Central memory CD4-positive, alpha-beta T cell (primary cell): ENCODE measurements at places on chromosomes 7 and 10.

DNA sequence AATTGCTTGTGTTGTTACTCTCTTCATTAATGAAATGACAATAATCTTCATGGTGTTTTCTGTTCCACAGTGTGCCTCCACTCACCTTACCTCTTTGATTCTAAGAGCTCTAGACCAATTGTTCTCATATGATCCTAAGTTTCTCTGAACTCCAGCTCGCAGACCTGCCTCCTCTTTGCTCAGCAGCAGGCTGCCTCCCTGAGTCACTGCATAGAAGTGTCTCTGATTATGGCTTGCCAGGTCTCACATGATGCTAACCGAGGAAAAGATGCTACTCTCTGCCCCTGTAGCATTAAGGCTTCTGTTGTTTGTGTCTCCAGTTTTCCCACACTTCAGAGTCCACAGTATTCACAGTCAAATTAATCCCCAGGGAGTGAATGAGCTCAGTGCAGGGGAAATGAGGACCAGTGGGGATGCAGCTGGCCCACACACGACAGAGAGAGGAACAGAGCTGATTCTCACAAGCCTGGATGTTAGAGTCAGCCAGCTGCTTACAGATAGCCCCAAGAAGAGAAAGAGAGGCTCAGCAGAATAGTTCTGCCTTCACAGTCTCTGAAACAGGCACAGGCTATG, 145.9 kb upstream of the EGR2 start:
- DNase-seq, result no peak

DNA sequence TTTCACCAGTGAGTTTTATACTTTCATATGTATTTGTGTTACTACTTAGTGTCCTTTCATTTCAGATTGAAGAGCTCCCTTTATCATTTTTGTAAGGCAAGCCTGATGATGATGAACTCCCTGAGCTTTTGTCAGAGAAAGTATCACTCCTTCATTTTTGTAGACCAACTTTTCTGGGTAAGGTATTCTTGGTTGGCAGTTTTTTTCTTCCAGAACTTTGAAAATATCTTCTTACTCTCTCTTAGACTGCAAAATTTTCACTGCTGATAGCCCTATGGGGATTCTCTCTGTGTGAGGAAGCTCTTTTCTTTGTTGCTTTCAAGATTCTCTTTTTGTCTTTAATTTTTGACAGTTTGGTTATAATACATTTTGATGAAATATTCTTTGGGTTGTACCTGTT, 35.7 kb downstream of the CCDC7 start:
- DNase-seq, result no peak

- DNase-seq, result no peak
These were observed 245.6 kb upstream of the ETV1 start for GRCh38 chr7:14235056-14235455.

GRCh38 chr7:158430308-158431034, 157.2 kb downstream of the PTPRN2 start:
- DNase-seq, result no peak

- DNase-seq, result no peak
These were observed 41.6 kb downstream of the TCERG1L start for GRCh38 chr10:131269776-131270460.

GRCh38 chr10:60320666-60321065, 69.0 kb downstream of the ANK3 start:
- no peak for DNase-seq

DNA sequence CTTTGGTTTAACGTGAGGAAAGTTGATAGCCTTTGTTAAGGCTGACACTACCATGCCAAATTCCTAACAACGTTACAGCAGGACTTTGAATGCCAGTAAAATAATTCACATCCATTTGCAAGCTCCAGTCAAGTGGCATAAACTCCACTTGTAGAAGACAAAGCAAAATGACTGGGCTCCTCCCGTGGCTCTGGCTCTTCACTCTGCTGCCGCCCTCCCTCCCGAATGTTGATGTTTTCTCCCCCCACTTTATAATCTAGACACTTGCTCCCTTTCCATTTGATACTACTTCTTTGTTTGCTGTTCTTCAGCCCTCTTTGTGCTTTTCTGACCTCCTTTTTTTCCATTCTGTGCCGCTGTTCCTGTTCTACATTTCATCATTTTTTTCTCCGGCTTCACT, 22.8 kb upstream of the ITGB8 start:
- no peak for DNase-seq

GRCh38 chr10:80453842-80454512, at the start of gene TSPAN14:
TSS of gene TSPAN14 (plus strand) at chr10:80454310. CDS start at chr10:80489234, 34,924 bp downstream.
- peak; percentile 66 for DNase-seq

GRCh38 chr7:137820156-137820555, 26.6 kb downstream of the DGKI start:
- DNase-seq, result no peak

- DNase-seq, result no peak
These were observed 747 bp upstream of the NEURL1 start for GRCh38 chr10:103492655-103493261.

DNA sequence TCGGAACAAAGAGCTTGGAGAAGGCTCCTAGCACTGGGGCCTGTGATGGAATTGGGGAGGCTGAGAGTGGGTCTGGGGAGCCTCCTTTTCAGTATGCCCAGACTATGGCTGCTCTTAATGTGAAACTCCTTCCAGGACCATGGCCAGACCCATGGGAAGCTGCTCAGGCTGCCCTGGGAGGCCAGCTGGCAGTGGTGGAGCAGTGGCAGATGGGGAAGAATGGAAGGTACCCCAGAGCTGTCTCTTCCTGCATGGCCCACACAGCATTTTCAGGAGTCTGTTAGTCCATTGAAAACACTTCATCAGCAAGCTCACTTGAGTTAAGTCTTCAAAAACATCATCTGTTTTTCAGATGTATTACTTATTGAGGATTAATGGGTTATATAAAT, 18.5 kb downstream of the NACAD start:
- no peak for DNase-seq

GRCh38 chr7:148118371-148118770, 472.2 kb upstream of the C7orf33 start:
- no peak for DNase-seq

DNA sequence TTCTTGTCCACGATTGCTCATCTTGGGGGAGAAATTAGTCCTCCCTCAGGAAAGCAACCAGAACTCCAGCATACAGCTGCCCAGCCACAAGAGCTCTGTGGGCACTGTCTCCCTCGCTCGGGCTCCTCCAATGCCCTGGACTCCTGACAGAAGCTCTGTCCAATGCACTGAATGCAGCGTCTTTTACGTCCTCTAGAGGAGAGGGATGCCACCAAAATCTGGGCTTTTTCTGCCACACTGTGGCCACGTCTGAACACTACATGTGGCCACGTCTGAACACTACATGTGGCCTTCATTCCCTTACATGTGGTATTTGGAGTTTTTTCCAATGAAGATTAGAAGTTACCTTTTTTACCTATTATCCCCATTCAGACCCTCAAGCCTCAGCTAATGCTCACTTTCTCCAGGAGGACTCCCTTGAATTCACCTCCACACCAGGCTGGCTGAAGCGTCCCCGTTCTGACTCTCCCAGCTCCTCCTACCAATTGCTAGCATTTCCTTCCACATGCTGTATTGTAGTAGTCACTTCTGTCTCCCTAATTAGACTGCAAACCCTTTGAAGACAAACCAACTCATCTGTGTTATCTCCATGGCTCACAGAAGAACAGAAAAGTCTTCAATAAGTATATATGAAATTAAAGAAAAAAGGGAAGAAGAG, 134.3 kb upstream of the PDE1C start:
- DNase-seq, result no peak

- no peak for DNase-seq
These were observed 2.2 kb upstream of the ACHE start for GRCh38 chr7:100897772-100898454.

- DNase-seq, result no peak
These were observed at the start of gene GPNMB for GRCh38 chr7:23246555-23246954. TSS of gene GPNMB (plus strand) at chr7:23246775. CDS start at chr7:23246858, 83 bp downstream.

- no peak for DNase-seq
These were observed 306.4 kb upstream of the MYO3A start for GRCh38 chr10:25627606-25628005.

DNA sequence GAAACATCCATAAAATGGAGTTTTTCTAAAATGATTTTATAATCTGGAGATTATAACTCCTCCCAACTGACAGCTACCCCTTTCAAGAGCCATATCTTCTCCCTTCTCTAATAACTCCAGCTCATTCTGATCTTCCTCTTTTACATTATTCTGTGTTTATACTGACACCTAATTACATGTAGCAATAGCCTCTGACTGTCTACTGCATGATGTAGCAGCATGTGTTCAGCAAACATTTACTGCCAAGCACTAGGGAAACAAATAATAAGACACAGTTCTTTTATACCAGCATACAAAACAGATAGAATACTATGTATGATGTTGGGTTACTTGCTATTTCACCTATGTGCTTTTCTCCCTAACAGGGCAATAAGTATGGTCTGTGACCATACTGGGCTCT, 20.7 kb downstream of the RBM28 start:
- DNase-seq, result no peak

DNA sequence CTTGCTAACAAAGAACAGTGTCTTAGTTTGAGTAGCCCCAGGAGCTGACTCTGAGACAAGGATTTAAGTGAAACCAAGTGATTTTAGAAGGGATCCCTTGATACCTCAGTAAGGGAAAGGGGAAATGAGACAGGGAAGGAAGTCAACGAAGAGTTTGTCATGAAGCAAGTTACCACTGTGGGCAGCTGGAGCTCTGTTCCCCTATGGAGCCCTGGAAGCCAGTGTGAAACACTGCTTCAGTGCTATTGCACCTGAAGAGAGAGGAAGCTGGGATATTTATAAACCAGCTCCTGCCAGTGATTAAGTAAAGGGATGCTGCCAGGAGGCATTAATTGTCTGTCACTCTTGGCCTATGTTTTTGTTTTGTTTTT, 58.9 kb upstream of the WAPL start:
- DNase-seq, result no peak

DNA sequence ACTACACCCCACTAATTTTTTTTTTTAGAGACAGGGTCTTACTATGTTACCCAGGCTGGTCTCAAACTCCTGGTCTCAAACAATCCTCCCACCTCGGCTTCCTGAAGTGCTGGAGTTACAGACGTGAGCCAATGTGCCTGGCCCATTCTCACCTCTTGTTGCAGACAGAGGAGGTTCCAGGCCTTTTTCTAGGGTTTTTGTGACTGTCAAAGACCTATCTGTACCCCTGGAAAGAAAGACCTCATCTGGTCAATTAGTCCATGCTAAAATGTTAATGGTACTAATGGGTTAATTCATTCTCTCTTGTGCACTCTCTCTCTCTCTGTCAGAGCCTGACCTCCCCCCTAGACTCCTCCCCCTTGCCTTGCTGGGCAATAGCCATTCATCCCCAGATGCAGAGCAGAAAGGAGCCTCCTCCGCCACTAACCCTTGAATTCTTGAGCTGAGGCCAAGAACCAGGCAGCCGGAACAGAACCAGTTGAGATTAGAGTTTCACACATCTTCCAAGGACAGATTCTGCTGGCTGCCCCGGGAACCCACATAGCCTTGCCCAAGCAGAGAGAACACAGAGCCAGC, 209.7 kb downstream of the SKIDA1 start:
- DNase-seq, result no peak

GRCh38 chr10:314871-315270, 179.6 kb downstream of the ZMYND11 start:
- no peak for DNase-seq

DNA sequence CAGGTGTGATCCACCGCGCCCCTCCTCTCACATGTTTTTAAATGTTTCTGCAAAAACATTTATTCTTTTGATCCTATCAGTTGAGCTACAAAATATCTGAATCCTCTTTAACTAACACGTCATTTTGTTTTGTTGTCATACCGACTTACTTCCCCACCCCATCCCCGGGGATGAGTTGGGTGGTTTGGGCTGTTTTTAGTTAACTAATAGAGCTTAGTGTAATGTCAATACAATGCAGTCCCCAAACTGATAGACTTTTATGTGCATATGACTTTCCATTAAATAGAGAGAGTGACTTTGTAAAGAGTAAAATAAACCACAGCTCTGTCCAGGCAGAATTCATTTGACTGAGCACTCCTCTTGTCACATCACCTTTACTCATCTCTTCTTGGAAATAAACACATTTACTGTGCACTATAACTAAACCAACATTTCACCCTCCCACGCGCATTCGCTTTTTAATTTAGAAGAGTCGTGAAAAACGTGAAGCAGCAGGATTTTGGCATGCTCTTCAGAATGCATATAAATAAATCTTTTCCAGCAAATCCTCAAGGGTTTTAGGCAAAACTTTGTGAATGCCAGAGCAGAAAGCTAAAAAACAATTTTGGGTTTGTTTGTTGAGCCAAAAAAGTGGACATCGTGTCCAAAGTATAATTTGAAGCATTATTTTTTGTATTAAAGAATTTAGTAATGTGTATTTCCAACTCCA, 187.4 kb upstream of the MGMT start:
- no peak for DNase-seq

DNA sequence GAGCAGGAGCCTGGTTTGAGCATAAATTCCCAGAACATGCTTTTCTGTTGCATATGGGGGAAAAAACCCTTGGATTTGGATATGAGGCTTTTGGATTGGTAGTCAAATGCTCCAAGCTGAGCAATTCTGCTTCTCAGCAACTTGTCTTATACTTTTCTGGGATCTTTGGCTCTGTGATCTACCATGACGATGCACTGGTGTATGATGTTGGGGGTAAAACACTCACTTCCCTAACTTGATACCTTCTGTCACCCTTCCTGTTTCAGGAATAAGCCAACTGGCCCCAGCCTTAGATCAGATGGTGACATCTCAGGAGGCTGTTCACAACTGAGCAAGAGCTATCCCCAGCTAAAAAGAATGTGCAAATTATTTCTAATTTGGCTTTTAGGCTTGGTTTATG, 13.1 kb upstream of the CPA4 start:
- no peak for DNase-seq

DNA sequence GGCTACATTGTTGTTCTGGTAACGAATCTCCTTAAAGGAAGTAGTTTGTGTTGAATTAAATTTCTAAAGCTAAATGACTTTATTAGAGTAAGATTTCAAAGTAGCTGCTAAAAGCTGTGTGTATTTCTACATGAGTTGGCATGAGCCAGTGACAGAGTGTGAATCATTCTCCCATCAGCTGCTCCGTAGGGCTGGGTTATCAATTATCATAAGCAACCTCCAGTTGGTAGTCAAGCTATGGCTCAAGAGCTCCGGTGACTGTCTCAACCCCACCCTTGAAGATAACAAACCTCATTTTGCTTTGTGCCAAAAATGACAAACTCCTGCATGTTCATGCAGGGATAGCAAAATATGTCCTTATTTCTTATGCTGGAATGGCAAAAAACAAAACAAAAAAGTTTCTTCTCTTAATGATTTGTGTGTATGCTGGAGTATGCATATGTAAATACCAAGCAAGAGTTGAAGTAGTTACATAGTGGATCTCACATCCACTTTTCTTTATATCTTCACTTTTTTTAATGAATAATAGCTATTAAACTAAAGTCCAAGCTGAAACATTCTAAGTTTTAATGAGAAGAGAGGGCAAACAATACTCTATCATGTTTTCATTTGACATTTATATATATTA, 249.4 kb downstream of the CACNA2D1 start:
- no peak for DNase-seq

DNA sequence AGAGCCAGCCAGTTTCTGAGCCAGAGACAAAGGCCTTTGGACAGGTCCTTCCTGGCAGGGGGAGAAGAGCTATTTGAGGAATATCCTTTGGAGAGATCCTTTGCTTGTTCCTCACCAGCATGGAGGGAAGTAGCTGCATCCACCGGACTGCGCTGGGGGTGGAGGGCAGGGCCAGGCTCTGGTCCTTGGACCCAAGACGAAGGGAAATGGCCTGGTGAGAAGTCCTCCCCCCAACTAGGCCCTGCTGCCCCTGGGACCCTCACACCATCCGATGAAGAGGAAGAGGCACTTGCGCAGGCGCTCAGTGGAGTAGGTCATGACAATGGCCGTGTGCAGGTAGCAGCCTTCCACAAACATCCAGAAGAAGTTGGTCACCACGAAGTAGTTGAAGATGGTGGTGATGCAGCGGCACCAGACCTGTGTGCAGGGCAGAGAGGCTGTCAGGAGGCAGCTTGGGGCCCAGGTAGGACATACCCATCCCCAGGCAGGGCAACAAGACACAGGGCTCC, 19.8 kb downstream of the CRHR2 start:
- no peak for DNase-seq
